IMR-90 (cell line): ENCODE measurements at places on chromosomes 1 and 21. TPM values are rescaled to one million over a fixed set of nuclear protein-coding genes. Genes with fewer than 3 reads are reported as not detected.

SLFNL1 gene
- total RNA-seq, result under 0.01 TPM in 2 replicates

DNA sequence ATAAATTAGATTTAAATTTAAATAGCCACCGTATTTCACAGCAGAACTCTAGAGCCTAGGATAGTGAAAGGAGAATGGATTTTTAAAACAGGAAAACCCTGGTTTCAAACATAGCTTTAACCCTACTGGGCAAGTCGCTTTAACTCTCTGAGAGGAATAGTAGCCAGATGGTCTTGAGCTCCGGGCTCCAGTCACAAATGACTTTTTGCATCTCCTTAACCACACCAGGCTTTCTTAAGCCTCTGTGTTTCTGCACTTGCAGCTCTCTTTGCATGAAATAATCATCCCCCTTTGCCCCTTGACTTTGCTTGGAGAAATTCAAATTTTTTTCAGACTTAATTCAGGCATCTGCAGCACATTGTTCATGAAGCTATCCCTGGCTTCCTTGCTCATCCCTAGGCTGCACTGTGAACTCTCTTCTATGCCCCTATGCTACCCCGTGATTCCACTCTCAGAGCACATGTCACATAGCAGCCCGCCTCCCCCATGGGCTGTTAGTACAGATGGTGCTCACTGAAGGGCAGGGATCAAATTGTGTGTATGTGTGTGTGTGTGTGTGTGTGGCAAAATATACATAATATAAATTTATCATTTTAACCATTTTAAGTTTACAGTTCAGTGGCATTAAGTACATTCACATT lies 68.8 kb upstream of the DAB1 start:
- DNase-seq, result no peak
- peaks cover 10% of the 10 kb centered on the region for H3K4me1 ChIP-seq
- H3K27ac ChIP-seq, result no peak overlapping the region
- no peaks in the 10 kb centered on the region for H3K27me3 ChIP-seq
- H3K4me3 ChIP-seq, result no peak overlapping the region

NPHS2 gene
- not detected in 2 replicates for total RNA-seq

MPL gene
- not detected in 2 replicates for total RNA-seq
